Type B pancreatic cell (in vitro differentiated cells): ENCODE measurements at places on chromosomes 16 and 17.

DNA sequence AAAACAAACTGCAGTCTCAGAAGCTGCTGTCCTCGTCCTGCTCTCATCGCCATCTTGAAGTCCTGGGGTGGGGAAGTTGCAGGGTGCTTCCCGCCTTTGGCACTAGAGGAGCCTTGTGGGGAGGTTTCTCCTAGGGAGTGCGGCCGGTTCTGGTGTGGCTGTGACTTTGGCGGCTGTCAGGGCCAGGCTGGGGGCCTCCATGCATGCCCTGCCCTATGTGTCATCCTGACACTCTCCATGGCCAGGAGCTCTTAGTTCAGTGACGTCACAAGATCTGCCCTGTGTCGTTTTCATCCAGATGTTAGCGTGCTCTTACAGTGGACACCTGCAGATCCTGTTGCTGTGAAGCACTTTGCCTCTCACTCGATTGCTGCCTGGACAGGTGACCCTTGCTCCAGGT lies 49.6 kb downstream of the PLD6 start:
- no peak for DNase-seq

DNA sequence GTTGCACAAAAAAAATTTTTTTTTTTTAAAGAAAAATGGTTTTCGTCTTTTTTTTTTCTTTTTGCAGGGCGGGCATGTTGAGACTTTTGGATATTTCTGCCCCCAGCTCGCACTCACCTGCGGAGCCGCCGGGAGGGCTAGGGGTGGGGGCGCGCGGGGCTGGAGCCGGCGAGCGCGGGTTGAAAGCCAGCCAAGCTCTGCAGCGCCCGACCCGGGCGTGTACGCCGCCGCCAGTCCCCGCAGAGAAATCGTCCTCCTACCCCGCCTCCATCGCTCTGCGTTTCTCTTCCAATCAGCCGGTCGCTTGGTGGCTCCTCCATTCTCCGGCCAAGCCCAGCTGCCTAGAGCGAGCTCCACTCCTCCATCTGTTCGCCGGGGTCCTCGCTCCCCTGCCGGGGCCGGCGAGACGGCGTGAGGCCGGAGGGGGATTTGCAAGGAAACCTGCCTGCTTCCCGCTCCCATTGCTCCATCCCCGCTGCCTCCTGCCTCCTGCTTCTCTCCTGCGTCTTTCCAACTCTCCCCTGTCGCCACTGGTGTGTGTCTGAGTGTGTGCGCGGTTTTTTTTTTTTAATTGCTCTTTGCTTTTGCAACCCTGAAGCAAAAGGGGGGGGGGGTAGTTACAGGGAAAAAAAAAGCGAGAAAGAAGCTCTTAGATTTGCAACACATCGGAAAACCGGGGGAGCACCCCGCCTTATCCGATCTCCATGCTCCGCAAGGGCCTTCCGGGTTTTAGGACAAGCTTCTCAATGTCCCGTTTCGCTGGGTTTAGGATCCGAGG lies 1.8 kb upstream of the UBTF start:
- peak; percentile 88 for DNase-seq

DNA sequence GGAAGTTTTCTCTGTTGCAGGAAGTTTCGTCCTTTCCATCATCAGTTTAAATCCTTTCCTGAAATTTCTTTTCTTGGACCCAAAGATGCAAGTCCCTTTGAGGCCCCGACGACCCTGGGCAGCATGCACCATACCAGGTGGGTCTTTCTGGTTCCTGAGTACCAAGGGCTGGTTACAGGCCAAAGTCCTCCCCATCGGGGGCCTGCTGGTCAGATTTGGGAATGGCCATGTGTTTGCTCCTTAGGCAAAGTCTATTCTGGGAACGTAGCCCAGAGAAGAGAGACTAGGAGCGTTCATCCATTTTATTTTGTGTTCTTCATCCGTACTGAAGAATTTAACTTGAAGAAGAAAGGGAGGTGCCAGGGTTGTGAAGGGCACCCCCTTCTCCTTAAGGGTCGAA lies 17.5 kb upstream of the ADAM11 start:
- no peak for DNase-seq

GRCh38 chr17:50365165-50365564 lies 7.8 kb downstream of the MRPL27 start:
- DNase-seq, result no peak

GRCh38 chr16:28324235-28324886 lies 32.0 kb downstream of the SBK1 start:
- DNase-seq, result no peak

- no peak for DNase-seq
Observed at GRCh38 chr17:60653569-60653968, 24.1 kb upstream of the BCAS3 start.
